Activated CD4-positive, alpha-beta T cell treated with anti-CD3 and anti-CD28 coated beads, Interleukin-2, amount 50 U/mL, for 16 hours (primary cell): ENCODE measurements at places on chromosomes 6 and 20.
A peak's percentile ranks its signal among the peaks of the same experiment; 100 is the strongest.

GRCh38 chr6:31861150-31861549 lies 1.5 kb downstream of the NEU1 start:
- no peak for DNase-seq

- DNase-seq = peak; percentile 37
Observed at GRCh38 chr6:168355716-168356522, 36.3 kb upstream of the DACT2 start.

- DNase-seq = peak; percentile 89
Observed at GRCh38 chr6:235763-236360, 56.4 kb upstream of the DUSP22 start.

DNA sequence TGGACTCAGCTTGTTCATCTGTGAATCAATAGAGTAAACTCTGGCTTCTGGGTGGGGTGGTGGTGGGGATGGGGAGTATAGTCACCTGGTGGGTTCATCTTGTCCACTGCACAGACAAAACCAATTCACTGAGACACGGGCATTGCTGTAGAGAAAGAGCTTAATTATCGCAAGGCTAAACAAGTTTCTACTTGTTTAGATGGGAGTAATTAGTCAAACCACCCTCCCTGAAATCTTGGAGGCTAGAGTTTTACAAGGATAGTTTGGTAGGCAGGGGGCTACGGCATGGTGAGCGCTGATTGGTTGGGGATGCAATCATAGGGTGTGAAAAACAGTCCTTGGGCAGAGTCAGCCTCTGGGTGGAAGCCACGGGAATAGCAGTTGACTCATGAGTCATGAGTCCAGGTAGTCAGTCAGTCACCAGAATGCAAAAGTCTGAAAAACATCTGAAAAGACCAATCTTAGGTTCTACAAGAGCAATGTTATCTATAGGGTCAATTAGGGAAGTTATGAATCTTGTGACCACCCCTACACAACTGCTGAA lies 77.8 kb downstream of the STMND1 start:
- DNase-seq = no peak

GRCh38 chr6:3913077-3913957 lies 64.1 kb downstream of the FAM50B start:
- DNase-seq = no peak

- DNase-seq = no peak
Observed at GRCh38 chr20:39503902-39504709, 542.0 kb downstream of the DHX35 start.

DNA sequence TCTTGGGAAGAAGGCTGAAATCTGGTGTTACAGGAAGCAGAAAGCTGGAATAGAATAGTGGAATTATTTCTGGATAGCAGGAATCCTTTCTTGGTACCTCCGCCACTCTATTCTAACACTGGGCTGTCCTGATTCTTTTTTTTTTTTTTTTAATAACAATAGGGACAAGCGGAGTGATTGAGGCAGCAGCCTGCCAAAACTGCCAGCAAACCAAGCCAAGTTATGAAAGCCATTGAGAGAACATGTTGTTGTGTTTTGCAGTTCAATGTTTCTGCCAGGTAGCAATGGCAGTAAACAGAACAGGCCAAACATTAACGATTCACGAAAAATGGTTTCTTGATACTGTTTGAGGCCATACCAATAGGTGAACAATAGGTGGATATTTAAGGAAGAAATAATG lies 47.1 kb downstream of the SLC26A8 start:
- DNase-seq = no peak

DNA sequence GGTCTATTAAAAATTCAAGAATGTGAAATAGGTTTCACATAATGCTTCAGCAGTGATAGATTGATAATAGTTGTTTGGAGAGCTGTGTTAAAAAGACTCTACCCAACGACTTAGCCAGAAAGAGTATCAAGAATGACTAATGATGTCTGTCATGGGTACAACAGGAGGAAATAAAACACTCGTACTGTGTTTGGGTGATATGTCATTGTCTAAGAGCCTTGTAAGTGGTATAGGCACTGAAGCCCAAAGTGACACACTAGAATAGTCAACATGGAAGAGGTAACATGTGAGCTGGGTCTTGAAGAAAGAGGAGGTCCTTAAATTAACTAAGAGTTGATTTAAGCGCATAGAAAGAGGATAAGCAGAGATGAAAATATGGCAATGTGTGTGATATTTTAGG lies 471.8 kb upstream of the MAN1A1 start:
- DNase-seq = no peak

DNA sequence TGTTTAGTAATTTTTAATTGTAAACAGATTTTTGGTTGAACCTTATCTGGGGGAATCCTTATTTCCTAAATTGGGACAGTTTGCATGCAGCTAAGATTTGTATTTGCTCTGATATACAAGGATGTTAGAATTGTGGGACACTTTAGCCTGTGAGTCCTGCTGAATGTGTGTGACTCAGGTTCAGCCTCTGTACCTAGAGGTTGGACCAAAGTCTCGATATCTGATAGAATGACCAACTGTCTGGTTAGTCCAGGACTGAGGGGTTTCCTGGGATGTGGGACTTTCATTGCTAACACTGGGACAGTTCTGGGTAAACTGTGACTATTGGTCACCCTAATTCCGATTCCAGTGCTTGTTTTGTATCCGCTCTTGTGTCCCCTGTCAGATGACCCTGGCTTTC lies 20.2 kb upstream of the TULP4 start:
- no peak for DNase-seq

DNA sequence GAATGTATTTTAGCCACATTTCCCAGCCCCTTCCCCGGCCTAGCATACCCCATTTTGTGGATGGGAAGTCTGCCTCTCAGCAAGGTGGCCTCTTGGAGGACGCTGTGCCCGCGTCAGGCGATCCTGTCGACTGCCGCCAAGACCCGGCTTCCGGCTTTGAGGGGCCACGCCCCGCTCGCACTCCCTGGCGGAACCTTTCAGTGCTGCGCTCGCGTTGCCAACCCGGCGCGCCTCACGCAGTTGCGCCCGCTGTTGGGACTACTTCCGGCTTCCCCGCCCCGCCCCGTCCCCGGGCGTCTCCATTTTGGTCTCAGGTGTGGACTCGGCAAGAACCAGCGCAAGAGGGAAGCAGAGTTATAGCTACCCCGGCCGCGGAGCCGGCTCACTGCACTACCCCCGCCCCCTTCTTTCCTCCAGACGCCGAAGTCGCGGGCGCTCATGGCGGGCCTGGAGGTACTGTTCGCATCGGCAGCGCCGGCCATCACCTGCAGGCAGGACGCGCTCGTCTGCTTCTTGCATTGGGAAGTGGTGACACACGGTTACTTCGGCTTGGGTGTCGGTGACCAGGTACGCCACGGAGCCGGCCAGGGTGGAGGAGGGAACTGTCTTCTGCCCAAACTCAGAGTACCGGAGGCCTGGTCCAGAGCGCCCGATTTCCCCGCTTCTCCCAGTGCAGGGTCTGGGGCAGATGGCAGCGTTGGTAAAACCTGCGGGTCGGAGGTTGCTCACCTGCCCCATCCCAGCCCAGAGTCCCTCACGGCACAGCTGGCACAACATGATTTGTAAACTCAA lies at the start of gene PSMF1:
TSS of gene PSMF1 (plus strand) at position 267 of the 792 bp plus-strand sequence. CDS start at position 439, 172 bp downstream.
- peak; percentile 96 for DNase-seq

DNA sequence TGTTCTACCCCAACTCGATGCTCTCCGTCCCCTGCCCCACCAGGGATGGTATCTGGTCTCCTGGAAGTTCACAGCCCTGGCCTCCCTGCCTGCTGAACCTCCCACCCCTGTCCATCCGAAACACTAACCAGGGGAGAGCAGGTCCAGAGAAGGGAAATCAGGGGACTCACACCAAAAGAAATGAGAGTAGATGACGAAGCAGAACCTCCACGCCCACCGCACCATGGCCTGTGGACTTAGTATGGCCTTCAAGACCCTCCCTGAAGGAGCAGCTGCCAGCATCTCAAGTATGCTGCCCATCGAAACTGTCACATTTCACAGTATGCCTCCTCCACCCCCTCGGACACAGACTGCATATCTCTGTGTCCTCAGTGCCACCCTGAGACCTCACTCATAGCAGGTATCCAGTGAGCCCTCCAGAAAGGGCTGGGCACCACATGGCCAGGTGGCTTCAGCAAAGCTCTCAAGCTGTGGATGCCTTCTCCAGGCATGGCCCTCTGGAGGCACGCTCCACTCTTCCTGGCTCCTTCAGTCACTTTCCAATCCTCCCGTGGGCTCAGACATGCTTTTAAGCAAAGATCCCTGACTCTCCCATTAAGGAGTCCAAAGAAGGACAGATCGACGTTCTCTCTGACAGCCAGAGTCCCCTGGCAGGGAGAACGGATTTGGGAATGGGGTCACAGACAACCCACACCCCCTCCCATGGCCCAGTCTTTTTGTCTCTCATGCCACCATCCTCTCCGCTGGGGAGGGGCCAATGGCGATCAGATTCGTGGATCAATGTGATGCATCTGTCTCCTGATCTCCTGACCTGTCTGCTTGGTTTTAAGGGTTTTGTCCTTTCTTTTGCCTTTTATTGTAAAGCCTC lies 158.4 kb downstream of the ANKRD60 start:
- DNase-seq = no peak

- peak; percentile 20 for DNase-seq
Observed at GRCh38 chr20:41617059-41617901, 897 bp downstream of the CHD6 start.

- peak; percentile 67 for DNase-seq
Observed at GRCh38 chr6:106997392-106998158, 23.0 kb upstream of the CD24 start.

- DNase-seq = no peak
Observed at GRCh38 chr6:97177905-97178304, 105.1 kb downstream of the MMS22L start.

- DNase-seq = no peak
Observed at GRCh38 chr6:36223706-36224105, 27.2 kb downstream of the BRPF3 start.

DNA sequence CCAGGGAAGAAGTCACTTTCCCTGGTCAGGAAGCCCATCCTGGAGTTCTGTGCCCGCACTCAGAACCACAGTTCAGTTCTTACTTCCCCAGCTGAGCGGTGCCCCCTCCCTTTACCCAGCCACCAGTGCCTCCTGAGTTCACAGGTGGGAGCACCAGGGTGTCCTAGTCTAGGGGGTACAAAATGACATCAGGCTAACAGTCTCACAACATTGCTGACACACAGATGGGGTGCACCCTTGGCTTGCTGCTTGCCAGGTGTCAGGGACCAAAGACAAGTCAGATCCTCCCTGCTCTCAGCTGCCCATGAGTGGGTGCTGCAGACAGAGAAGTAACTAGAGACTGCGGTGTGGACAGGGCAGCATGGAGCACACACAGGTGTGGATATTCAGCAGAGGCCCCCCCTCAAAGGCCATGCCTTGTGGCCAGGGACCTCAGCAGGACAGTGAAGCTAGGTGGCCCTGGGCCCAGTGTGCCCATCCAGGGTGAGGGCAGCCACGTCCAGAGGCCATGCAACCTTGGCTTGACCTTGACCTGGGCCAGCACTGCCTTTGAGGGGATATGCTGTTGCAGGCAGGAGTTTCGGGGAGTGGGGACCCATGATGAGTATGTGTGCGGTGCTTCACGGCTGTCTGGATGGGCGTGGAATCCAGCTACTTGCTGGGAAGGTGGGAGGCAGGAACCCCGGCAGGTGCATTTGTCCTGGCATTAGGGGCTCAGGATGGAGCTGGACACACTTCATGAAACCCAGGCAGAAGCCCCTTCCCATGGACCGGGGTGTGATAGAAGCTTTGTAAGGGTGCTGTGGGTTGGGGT lies 110.4 kb upstream of the FRMD1 start:
- no peak for DNase-seq

DNA sequence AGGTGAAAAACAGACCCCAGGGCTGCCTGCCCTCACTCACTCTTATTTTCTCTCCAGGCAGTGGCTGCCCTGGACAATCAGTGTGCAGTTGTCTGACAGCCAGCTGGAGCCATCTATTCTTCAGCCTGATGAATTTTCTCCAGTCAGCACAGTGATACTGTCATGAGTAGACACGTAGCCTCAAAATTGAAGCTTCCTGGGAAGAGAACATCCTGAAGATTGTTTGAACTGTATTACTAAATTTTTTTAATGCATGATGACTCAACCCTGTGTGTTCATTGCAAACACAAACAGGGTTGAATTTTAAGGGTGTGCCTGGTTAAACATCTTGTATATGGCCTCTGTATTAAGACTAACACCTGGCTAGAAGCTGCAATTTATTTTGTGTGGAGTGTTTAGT lies 49.8 kb upstream of the STXBP5 start:
- no peak for DNase-seq

DNA sequence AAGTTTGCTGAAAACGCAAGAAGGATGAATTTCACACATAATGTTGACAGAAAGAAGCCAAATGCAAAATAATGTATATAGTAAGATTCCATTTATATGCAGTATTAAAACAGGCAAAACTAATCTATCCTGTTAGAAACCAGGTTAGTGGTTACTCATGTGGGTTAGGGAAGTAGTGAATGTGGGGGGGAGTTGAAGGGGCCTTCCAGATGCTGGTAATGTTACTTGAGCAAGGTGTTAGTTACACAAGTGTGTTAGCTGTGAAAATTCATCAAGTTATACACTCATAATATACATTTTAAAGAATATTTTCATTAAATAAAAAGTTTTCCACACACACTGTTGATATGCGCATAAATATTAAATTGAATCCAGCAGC lies 29.8 kb downstream of the USP45 start:
- no peak for DNase-seq

DNA sequence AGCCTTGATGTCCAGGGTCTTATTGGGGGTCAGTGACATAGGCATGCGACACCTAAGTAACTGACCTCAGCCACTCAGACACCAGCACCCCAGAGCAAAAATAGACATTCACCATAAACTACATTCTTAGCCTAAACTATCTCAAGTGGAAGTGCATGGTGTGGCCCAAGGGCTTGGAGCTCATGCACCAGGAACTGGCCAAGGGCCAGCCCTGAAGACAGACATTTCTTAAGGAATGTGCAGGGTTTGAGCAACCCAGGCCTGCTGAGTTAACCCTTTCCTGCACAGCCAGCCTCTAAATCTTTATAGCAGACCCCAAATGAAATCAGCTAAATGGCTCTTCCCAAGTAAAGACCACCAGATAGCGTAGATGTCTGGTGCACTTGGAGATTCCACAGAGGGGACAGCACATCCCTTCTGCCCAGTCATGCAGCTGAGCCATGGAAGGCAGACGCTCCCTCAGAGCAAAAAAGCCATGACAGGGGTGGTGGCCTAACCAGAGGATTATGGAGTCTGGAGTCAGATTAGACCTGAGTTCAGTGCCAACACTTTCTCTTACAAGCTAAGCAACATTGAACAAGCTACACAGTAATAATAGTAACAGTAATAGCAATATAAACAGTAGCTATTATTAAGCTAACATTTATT lies 222.6 kb downstream of the ZMYND8 start:
- no peak for DNase-seq

GRCh38 chr6:41428996-41429421 lies 93.6 kb downstream of the NCR2 start:
- peak; percentile 25 for DNase-seq

DNA sequence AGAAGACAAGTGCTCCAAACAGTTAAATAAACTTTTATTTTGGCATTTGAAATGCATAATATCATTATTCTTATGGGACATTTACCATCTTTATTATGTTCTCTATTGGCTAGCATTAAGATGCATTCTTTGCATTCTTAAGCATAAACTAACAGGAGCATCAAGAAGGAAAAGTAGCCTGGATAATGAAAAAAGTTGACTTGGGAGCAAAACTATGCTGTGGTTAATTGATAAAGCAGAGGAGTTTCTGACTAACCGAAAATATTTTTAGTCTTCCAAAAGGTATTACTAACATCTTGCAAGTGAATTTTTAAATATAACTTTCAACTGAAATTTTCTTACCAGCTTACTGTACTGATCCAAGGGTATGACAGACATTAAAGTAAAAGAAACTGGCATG lies 140.3 kb downstream of the FLRT3 start:
- no peak for DNase-seq

GRCh38 chr20:23119456-23120216 lies 33.5 kb upstream of the CD93 start:
- DNase-seq = no peak

- DNase-seq = no peak
Observed at GRCh38 chr6:105400501-105400900, 2.4 kb downstream of the PREP start.
